Stimulated activated CD4-positive, alpha-beta T cell treated with anti-CD3 and anti-CD28 coated beads, TNF-alpha, amount 100 ng/mL, for 24 hours (primary cell): ENCODE measurements at places on chromosomes 4 and X.

GRCh38 chr4:123260653-123261052 is 135.9 kb upstream of the SPRY1 start:
- no peak for DNase-seq

DNA sequence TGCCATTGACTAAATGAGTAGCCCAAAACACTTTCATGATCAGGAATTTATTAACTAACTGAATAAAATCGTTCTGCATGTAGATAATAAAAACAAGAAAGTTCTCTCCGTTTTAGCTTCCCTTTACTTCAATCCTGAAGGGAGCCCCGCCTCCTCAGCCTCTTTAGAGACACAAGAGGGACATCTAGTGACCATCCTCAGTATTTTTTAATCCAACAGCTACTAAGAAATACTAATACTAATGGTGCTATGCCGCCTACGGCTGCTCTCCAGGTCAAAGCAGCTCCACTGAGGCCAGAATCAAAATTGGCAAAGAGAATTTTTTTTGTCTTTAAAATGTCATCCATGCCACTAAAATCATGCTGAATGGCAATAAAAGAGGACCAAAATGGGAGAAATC is 3.2 kb upstream of the PCDH19 start:
- no peak for DNase-seq

DNA sequence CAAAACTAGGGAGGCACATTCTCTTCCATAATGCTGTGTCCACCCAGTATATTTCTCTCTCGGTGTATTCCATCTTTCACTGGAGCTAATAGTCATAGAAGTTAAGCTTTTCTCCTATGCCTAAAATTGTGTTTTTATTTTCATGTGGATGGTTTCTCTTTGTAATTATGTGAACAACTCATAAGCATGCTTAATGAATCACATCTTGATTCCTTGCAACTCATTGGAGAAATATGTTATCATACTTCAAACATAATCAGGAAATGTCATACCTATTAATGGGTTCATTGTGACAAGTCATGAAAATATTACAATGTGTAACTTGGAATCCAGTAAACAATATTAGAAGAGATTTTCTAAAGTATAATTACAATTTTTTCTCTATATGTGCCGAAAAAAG is 186.3 kb downstream of the SLC7A11 start:
- no peak for DNase-seq

GRCh38 chr4:114423582-114423981 is 175.0 kb upstream of the UGT8 start:
- DNase-seq: no peak

- no peak for DNase-seq
Measured at GRCh38 chrX:100748108-100748507, 16.2 kb upstream of the SYTL4 start.

- DNase-seq: no peak
Measured at GRCh38 chrX:149522916-149523315, 17.8 kb upstream of the IDS start.

GRCh38 chr4:56127716-56128115 is 179.0 kb downstream of the CEP135 start:
- DNase-seq: no peak

- DNase-seq: no peak
Measured at GRCh38 chr4:78870056-78870455, 69.2 kb downstream of the PAQR3 start.

DNA sequence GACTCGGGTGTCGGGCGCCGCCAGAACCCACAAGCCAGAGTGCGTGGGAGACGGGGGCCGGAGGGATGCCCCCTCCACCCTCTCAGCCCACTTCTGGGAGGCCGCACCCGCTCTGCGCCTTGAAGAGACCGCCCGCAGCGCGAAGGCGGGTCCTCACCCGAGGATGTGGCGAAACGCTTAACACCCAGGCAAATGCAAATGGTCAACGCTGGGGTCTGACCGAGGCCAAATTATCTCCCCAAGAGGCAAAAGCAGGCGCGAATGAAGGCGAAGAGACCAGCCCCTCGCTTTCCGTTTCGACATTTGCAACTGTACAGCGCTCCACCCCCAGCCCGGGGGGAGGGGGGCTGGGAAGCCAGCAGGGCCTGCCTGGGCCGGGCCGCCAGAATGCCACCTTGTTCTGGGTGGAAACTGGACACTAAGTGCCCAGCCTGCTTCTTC is 137.7 kb upstream of the ZIC3 start:
- DNase-seq: no peak

DNA sequence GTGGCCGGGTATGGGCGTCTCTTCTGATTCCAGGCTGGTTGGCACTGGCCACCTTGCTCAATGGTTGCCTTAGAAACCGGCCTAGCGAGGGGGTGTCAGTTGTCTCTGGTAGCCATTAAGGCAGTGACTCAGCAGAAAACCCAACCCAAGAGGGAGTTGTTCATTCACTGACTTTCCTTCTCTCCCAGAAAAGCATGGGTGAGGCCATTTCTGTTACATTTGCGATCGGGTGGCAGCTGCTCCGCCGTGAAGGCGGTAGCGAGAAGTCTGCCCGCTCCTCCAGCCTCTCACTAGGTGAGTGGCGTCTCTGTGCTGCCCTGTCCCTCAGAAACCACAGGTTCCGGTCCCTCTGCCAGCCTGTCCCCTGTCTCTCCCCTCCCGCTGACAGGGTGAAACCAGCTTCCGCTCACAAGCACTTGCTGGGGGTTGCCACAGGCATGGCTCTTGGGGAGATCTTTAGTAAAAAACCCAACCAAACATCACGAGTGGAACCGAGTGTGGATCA is 17.4 kb downstream of the IRAK1 start:
- no peak for DNase-seq
